Right ventricle myocardium inferior (tissue), 1 donor: ENCODE measurements at places on chromosomes 2 and 18. TPM values are rescaled to one million over a fixed set of nuclear protein-coding genes. Genes with fewer than 3 reads are reported as not detected.
A peak's percentile ranks its signal among the peaks of the same experiment; 100 is the strongest.

- no peak for DNase-seq
Measured at GRCh38 chr2:187266147-187266546, 181.9 kb downstream of the CALCRL start.

DNA sequence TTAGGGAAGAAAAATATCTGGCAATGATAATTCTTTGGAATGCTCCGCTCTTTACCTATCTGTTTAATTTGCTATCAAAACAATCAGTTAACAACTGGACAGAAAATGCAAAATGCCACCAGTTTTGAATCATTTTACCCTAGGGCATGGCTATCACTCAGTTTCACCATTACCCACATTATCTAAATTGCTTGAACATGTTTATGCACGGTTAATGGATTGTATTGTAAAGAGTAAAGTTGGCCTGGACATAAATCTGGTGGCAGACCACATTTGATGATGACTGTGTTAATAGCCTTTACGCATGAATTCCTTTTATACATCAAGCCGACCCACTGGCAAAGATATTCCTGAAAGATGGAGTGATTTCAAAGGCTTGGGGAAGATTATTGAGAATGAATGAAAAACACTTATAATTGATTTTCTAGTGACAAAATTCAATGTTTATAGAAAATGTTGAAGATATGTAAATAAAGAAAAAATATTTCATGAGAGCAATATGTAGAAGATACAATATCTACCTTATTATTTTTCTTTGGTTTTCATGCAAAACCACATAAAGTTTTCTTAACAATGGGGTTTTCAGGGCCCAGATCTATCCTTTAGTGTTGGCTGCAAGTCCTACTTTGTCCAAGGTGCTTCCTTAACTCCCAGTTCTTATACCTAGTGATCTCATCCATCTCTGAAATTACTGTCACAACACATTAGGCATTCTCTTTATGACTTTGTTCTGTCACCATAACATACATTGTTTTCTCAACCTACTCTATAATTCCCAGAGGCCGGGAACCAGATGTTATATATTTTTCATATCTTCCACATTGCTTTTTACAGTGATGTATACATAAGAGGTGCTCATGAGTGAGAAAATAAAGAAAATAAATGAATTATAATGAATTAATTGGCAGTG lies 265.1 kb downstream of the RIT2 start:
- DNase-seq = no peak

DNA sequence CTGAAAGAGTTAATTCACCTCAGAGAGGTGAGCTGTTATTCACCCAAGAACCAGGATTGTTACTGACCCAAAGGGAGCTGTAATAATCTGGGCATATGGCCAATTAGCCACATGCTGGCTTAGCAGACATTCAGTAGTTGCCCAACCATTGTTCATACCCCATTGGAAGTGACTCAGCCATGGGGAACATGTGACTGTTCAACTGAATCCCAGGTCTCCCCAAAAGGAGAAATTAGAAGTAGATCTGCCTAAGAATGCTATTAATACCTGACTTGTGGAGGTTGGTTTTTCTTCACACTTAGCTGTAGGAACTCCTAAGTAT lies 272.6 kb upstream of the UBE2E3 start:
- no peak for DNase-seq

DNA sequence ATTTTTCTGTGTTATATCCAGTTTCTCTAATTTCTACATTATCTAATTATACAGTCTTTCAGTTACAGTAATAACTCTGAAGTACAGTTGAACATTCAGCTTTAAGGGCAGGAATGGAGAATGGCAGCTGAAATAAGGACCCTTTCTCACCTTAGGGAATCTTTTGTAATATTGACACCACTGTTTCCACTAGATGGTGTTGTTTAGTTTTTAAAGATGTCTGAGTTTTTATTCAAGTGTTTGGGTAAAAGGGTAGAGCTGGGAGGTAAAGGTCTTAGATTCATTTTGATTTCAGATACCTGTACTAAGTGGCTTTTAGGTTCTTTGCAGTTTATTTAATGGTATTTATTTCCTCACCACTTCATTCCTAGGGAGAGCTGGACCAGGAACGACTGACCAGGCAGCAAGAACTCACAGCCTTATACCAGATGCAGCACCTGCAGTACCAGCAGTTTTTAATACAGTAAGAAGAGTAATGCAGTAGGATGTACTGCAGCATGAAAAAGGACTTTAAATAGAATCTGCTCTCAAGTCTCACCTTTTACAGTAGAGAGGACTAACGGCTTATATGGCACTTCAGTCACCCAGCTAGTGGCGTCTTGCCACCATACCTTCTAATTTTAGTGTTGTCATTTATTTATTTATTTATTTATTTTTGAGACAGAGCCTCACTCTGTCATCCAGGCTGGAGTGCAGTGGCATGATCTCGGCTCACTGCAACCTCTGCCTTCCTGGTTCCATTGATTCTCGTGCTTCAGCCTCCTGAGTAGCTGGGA lies 33.2 kb upstream of the KCNJ13 start:
- DNase-seq = peak; percentile 27

DNA sequence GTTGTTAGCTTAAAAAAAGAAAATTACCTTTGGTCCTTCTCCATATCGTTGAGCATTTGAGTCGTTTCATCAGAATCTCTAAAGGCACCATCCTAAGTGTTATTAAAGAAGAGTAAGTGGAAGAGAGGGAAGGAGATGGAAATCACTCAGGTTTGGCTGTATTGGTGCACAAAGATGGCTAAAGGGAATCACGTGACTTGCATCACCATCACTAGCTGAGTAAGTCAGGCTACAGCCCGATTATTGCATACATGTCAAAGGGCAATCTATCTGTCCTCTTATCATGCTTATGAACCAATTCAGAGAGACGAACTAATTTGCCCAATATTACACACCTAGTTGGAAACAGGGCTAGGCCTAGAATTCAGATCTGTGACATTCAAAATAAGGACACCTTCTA lies 137.6 kb downstream of the CMPK2 start:
- DNase-seq = no peak

DNA sequence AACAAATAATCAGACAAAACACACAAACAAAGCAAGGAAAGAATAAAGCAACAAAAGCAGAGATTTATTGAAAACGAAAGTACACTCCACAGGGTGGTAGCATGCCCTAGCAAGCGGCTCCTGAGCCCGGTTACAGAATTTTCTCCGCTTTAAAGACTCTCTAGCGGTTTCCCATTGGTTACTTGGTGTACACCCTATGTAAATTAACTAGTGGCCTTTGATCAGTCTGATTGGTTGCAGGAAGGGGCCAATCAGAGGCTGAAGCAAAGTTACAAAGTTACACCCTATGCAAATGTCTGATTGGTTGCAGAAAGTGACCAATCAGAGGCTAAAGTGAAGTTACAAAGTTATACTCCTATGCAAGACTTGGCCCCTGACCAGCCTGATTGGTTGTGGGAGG lies 242.9 kb downstream of the LDLRAD4 start:
- DNase-seq = no peak

GRCh38 chr2:218006741-218007140 lies 3.9 kb upstream of the TNS1 start:
- peak; percentile 9 for DNase-seq

- DNase-seq = no peak
Measured at GRCh38 chr18:57004366-57005121, 142.3 kb upstream of the BOD1L2 start.

Gene ONECUT2
- total RNA-seq = 0.03 TPM
